ENCODE measurements at places on chromosomes 13 and 19.
A peak's percentile ranks its signal among the peaks of the same experiment; 100 is the strongest.

GRCh38 chr13:100495455-100495854 lies 93.1 kb downstream of the GGACT start:
- no peak for DNase-seq

DNA sequence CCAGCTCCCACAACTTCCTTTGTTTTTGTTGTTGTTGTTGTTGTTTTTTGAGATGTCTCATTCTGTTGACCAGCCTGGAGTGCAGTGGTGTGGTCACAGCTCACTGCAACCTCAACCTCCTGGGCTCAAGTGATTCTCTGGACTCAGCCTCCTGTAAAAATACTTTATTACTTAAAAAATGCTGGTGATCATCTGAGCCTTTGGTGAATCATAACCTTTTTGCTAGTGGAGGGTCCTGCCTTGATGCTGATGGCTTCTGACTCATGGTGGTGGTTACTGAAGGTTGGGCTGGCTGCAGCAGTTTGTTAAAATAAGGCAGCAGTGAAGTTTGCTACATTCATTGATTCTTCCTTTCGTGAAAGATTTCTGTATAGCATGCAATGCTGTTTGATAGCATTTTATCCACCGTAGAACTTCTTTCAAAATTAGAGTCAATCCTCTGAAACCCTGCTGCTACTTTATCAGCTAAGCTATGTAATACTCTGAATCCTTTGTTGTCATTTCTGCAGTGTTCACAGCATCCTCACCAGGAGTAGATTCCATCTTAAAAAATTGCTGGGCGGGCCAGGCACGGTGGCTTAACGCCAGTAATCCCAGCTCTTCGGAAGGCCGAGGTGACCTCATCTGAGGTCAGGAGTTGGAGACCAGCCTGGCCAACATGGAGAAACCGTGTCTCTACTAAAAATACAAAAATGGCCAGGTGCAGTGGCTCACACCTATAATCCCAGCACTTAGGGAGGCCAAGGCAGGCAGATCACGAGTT lies 18.0 kb downstream of the ARHGAP35 start:
- DNase-seq, result no peak

GRCh38 chr19:55258476-55258827 lies 365 bp downstream of the PPP6R1 start:
- DNase-seq, result peak; percentile 79

DNA sequence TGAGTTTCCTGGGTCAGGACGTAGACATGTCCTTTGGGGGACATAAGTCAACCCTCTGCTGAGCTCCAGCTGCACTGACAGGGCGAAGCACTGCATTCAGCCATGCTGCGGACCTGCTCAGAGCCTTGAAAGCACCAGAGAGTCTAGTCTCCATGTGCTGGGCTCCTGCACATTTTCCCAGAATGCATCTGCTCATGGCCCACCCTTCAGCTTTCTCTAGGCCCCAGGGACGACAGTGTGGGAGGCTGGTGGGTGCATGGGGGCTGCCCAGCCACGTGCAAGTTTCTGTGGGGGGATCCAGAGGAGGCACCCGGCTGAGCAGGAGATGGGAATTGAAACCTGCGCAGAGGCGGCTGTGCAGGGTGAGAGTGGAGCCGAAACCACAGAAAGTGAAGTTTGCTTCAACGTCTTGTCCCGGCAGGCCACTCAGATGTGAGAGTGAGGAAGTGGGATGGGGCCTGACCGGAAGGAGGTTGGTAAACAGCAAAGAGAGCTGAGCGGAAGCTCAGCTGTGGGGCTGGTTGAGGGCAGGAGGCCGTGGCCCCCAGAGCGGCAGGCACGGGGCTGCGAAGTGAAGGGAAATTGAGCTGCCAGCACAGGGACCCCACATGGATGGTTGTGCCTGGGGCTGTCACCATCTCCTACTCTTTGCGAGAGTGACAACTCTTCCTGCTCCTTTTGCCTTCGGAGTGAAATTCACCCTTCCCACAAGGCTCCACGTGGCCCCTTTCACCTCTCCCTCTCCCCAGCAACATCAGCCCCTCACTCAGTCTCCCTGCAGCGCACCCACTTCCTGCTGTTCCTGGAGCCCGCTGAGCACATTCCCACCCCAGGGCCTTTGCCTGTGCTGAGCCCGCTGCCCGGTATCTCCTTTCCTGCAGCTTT lies 11.8 kb downstream of the PGLS start:
- peak; percentile 80 for DNase-seq

DNA sequence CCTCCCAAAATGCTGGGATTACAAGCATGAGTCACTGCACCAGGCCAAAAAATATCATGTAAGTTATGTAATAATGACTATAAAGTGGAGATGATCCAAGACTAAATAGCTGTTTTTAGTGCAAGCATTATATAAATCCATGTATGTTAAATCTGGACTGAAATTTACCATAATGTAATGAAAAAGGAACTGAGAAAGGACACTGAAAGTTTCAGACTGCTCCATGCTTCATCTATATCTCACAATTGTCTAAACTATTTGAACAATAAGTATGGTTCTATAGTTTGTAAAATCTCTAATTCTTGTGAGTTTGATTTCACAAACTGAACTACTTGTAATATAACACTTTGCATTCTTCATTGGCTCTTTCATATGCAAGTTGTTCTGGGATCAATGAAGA lies 2299.5 kb downstream of the PCDH9 start:
- no peak for DNase-seq

- DNase-seq, result peak; percentile 89
These were observed 5.2 kb upstream of the MLNR start for GRCh38 chr13:49214917-49215376.

- DNase-seq, result no peak
These were observed 4.9 kb upstream of the BRD4 start for GRCh38 chr19:15337202-15337601.

GRCh38 chr13:71877256-71877653 lies 10.3 kb upstream of the DACH1 start:
- DNase-seq, result no peak

- DNase-seq, result no peak
These were observed 119.4 kb upstream of the TSC22D1 start for GRCh38 chr13:44695520-44695919.

DNA sequence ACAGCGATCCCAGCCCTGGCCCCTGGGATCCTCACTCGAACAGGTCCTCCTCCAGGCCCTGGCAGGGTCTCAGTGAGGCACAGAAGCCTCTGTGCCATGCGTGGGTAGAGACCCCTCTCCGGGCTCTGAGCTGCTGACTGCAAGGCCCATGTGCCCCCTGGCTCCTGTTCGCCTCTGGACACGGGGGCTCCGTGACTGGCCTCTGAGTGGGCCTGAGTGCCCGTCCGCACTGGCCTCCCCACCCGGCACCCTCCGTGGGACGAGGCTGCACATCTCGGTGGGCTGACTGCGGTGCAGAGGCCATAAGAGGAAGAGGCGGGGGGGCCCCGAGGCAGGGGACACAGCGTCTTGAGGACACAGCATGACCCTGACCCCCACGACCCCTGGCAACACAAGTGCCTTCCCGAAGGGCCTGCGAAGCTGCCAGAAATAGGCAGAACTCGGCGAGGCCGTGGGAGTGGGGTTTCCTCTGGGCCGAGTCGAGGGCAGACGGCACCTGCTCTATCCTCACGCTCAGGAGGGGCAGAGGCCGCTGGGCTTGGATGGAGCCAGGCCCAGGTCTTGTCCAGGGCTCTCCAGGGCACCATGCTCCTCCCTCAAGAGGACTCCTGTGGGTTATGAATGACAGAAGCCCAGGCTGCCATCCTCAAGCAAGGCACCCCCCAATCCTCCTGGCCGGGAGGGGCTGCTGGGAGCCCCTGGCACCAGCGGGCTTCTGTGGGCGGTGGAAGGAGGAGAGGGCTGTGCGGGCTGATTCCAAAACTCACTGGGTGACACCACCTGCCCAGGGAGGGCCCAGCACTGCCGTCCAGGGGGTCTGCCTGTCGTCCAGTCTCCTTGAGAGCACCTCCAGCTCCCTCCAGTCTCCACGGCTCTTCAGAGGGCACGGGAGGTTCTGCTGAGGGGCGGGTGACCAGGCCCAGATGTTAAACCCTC lies 52.6 kb downstream of the RASA3 start:
- DNase-seq, result no peak

GRCh38 chr19:37227996-37228395 lies 10.0 kb downstream of the ZNF383 start:
- peak; percentile 68 for DNase-seq

DNA sequence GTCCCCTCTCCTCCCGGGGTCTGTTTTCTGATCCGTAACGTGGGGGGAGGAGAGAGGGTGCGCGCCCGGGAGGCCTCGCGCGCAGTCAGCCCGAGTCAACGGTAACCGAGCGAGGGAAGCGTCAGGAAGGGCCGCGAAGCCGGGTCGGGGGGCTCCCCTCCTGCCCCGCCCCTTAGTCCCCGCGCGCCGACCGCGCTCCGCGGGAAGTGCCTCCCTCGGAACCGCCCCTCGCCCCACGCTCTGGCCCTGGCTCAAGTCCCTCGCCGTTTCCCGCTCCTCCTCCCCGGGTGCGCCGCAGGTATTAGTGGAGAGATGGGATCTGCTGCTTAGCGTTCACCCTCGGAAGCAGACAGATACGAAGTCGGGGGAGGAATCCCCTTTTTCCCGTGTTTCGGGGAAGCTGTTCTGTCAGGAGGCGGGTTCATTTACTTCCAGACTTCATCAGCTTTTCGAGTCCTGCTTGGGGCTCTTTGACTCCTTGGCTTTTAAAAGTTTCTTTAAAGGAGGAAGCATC lies 770 bp downstream of the HNRNPM start:
- peak; percentile 82 for DNase-seq

DNA sequence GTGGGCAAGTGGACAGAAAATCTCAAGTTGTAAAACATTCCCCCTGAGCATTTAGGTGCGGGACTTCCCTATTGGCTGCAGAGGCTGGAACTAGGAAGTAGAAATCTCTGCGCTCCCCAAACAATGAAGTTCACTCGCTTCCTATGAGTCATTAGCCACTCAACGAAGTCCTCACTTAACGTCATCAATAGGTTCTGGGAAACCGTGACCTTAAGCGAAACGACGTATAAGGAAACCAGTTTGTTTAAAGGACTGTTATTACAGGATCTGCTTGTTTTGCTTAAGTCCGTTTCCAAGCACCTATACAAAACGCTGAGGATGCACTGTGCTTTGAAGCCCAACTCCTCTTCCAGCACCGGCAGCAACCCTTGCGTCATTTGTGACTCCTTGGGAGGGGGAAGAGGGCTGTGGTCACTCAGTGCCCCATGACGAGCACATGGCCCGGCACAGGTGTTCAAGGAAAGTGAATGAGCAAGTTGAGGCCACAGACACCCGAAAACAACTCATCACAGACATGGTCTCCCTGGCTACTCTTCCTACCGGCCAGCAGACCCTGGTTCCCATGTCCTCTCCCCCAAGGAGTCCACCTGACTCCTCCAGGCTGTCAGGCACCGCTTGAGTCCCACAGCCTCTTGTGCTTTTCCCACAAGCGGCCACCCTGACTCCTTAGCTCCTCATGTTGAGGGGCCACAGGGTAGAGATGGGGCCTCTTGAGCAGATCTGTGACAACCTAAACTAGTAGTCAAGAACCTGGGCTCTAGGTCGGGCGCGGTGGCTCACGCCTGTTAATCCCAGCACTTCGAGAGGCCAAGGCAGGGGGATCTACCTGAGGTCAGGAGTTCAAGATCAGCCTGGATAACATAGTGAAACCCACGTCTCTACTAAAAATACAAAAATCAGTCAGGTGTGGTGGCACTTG lies 4.8 kb downstream of the RPS16 start:
- DNase-seq, result peak; percentile 80

- no peak for DNase-seq
These were observed 53.1 kb downstream of the C13orf46 start for GRCh38 chr13:113920606-113921286.

DNA sequence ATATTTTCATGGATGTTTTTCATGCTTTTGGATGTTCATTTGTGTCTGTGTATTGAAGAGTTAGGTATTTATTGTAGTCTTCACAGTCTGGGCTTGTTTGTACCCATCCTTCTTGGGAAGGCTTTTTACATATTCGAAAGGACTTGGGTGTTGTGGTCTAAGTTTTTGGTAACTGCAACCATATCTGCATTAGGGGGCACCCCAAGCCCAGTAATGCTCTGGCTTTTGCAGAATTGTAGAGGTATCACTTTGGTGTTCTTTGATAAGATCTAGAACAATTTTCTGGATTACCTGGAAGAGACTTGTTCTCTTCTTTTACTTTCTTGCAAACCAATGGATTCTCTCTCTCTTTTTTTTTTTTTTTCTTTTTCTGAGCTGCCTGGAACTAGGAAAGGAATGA lies 581.3 kb downstream of the DACH1 start:
- no peak for DNase-seq

GRCh38 chr19:11539495-11540365 lies 1.1 kb downstream of the CNN1 start:
- no peak for DNase-seq

GRCh38 chr13:77891486-77891885 lies 27.1 kb downstream of the EDNRB start:
- DNase-seq, result no peak

DNA sequence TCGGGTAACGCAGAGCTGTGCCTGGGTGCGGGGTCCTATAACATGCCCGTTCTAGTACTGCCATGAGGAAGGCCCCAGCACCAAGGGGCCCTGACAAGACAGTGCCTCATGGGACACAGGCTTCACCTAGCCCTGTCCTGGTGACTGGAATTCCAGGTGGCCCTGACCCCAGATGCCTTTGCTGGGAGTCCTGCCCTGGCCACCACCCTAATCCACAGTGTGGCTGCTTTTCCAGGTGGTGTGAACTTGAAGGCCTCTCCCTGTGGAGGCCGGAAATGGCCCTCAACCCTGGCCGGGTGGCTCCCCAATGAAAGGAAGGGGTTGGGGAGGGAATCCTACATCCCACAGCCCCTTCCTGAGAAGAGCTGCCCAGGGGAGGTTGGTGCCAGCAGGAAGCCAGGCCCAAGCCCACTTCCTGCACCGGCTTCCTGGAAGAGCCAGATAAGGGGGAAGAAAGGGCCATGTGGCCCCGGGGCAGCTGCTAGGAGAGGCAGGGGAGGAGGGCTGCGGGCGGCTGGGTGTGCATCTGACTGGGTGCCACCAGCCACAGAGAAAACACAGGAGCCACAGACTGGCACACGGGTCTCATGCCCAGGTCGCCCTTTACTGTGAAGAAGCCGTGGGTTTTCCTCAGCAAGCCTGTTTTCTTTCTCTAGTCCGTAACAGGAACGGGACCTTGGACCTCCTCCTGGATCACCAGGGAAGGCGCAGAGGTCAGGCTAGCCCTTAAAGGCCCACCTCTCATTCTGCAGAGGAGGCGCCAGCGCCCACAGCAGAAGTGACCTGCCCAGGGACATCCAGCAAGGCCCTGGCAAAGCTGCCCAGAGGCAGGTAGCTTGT lies 4.7 kb downstream of the LSM4 start:
- no peak for DNase-seq

Data from Karpas-422 (cell line).